ENCODE measurements at places on chromosomes 2 and 18.

DNA sequence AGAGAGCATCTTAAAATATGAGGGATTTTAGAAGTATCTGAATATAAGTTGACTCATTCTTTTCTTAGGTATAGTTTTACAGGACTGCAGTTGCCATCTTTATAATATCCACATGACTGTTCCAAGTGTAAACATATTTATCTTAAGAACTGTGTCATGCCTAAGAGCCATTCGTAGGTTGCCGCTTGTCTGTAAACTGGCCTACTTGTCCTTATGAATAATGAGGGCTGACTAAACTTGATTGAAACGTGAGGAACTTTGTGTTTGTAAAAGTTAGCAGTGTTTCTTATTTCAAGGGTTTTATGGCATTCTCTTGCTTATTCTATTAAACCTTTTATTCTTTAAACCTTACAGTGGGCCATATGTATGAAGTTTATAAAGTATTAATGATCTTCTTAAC lies 99.6 kb downstream of the MAP3K20 start:
- no peak for DNase-seq

GRCh38 chr2:229081411-229081810 lies 189.7 kb downstream of the PID1 start:
- no peak for DNase-seq

- peak; percentile 25 for DNase-seq
Observed at GRCh38 chr18:31977270-31977872, 34.4 kb upstream of the TRAPPC8 start.

- DNase-seq = peak; percentile 42
Observed at GRCh38 chr18:11859903-11860407, 8.7 kb downstream of the CHMP1B start.

GRCh38 chr2:205947621-205948495 lies 138.1 kb downstream of the INO80D start:
- peak; percentile 78 for DNase-seq

DNA sequence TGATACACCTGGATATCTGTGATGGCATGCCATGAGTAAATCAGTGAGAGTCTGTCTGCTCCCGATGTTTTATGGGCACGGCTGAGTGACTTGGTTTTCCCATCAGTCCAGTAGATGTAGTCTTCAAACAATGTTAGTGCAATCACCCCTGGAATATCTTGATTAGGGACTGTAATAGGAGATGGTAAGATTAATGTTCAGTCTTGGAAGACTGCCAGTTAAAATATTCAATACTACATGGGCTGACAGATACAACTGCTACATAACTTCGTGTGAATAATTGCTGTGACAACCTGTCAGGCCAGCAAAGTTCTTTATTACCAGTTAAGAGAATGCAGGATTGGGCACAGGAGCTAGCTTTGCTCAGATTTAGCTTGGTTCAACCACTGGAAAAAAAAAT lies 1673.3 kb downstream of the LRP1B start:
- no peak for DNase-seq

DNA sequence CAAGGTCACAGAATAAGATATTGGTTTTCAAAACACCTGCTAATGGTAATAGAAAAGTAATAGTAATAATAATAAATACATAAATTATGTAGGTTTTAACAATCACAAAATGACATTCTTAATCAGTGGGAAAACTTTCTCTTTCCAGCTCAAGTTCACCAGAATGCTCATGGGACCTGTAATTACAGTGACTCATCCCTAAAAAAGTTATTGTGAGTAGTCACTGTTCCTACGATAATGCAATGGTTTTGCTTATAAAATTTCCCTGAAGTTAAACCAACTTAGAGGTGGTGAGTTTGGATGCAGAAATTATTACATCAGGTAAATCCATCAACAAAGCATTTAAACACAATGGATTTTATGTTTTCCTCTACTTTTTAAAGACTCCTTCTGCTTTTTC lies 502.3 kb downstream of the PID1 start:
- DNase-seq = peak; percentile 36

DNA sequence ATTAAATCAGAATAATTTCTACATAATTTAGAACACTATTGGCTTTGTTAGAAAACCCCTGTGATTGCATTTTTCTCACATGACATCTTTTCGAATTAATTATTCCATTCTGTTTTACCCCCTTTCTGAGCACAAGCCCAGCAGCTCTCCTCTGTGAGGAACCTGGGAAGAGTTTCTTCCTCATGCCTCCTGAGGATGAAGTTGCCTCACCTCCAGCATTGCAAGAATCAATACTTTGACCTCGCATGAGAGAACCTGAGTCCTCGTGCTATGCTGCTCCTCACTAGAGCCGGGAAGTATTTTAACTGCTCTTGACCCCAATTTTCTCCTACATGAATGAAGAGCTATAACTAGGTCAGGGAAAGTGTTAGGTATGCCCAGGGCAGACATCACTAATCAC lies 77.1 kb upstream of the RAPH1 start:
- no peak for DNase-seq

DNA sequence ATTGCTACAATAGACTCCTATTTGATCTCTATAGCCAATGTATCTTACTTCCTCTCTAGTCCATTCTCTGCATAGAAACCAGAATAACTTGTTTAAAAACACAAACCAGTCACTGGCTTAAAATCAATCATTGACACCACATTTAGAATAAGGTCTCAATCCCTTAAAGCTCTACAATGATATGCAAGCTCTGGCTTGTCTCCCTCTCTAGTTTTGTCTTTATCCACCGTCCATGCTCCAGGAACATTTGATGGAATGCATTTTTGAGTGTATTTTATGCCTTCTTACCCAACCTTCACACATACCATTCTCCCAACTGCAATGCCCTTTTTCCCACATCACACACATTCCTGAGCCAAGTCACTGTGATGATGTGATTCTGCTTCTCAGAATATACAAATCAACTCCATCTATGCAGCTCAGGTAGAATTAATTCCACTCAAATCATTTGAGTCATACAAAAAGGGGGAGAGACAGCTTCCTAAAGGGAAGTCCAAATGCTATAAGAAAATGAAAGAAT lies 1107.2 kb downstream of the DPP10 start:
- no peak for DNase-seq

DNA sequence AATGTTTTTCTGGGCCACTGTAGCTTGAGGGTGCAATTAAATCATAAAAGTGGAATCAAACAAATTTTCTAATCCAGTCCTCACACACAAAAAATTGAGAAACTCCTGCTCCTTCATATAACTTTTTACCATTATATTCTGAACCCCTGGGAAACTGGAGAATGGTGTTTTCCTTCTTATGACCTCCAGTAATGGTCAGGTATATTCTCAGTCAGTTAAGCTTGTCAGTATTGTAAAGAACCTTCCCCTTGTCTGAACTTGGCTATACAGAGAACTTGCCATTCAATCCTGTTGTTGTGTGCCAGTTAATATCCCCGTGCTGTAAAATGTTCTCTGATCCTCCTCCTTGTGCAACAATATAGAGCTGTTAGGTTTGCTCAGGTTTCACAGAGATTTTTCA lies 39.5 kb downstream of the ZNF804A start:
- no peak for DNase-seq

DNA sequence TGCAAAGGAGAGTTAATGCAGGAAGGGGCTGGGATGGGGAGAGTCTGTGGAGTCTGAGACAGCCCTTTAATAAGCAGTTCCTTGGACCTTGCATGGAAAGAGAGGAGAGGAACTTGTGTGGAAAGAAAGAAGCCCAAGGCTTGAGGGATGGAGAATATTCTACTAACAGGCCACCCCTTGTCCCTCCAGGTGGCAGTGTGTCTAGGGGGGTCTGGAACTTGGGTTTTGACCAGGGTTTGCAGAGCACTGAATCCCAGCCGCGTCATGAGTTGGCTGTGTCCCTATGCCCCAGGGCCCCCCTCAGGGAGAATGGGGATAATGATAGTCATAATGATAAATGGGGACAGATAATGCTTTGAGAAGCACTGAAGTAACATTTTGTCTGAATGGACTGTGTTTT lies 15.0 kb downstream of the TCF7L1 start:
- DNase-seq = no peak

GRCh38 chr2:160332318-160332717 lies 132.2 kb upstream of the ITGB6 start:
- DNase-seq = peak; percentile 58

- no peak for DNase-seq
Observed at GRCh38 chr2:216827073-216827720, 32.7 kb downstream of the TNP1 start.

DNA sequence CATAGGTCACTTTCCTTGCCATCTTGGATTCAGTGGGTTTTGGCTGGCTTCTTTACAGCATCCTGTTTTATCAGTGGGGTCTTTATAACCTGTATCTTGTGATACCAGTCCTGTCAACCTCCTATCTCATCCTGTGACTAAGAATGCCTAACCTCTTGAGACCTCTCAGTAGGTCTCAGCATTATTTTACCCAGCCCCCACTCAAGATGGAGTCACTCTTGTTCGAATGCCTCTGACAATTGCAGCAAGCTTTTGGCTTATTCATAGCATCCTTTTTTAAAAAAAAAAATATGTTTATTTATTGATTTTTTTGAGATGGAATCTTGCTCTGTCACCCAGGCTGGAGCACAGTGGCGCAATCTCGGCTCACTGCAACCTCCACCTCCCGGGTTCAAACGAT lies 24.7 kb upstream of the IGFBP2 start:
- no peak for DNase-seq

DNA sequence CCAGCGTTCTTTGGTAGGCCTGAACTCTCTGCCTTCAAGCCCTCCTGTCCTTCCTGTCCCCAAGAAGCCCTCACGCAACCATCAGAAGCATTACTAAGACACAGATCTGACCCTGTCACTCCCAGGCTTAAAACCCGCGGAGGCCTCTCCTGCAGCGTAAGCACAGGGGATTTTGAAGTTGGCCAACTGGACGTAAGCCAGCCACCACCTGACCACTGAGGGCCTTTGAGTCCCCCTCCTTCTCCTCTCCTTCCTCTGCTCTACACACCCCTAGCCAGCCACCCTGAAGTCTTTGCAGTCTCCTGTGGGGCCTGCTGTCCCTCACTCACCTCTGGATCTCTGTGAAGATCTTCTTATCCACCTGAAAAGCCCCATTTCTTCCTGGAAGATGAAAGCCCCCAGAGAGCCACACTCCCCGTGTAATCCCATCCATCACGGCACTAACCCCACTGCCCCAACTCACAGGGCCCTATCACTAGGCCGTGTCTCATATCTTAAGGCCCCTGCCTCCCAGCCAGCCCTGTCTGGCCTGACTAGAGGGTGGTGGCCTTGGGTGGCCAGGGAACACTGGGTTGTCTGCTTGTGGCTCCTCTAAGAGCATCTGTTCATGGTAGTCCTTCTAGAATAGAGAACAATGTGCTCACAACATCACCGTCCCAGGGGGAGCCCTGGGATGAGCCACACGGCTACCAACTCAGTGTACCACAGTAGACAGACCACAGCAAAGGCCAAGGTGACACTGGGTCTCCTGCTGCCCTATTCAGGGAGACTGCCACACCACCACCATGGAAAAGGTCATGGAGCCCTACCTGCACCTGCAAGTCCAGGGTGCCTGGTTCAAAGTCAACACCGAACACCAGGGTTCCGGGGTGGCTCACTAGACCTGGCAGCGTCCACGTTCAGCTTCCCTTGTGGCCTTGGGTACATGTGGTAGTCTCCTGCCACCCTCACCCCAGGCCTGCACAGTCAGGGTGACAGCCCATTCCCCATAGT lies 191.6 kb downstream of the ZBTB7C start:
- DNase-seq = no peak

DNA sequence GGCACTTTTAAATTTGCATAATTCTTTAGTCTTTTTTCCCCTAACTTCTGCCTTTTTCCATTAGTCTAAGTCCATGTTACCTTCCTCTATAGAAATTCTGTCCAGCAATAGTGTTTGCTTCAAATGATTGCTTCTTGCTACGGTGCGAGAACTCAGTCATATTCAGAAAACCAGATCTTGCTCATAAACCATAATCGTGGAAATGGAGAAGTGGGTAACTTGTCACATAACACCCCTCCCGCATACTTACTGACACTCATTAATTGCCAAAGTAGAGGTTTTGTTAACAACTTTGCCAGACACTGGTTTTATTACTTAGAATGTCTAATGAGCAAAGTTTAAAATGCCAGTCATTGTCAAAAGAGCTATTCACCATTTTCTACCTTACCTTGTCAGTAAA lies 94.3 kb upstream of the TWSG1 start:
- DNase-seq = no peak

- peak; percentile 4 for DNase-seq
Observed at GRCh38 chr2:192741889-192742288, 547.2 kb upstream of the TMEFF2 start.

GRCh38 chr2:234914371-234915154 lies 37.3 kb upstream of the SH3BP4 start:
- no peak for DNase-seq

GRCh38 chr18:62420151-62420512 lies 95.0 kb downstream of the TNFRSF11A start:
- DNase-seq = peak; percentile 42

DNA sequence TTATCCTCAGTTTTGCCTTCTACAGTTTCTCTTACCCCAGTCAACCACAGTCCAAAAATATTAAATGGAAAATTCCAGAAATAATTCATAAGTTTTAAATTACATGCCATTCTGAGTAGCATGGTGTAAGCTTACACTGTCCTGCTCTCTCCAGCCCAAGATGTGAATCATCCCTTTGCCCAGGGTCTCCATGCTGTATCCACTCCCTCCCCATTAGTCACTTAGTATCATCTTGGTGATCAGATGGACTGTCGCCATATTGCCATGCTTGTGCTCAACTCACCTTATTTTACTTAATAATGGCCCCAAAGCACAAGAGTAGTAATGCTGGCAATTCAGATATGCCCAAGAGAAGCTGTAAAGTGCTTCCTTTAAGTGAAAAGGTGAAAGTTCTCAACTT lies 18.5 kb upstream of the CCNT2 start:
- no peak for DNase-seq

DNA sequence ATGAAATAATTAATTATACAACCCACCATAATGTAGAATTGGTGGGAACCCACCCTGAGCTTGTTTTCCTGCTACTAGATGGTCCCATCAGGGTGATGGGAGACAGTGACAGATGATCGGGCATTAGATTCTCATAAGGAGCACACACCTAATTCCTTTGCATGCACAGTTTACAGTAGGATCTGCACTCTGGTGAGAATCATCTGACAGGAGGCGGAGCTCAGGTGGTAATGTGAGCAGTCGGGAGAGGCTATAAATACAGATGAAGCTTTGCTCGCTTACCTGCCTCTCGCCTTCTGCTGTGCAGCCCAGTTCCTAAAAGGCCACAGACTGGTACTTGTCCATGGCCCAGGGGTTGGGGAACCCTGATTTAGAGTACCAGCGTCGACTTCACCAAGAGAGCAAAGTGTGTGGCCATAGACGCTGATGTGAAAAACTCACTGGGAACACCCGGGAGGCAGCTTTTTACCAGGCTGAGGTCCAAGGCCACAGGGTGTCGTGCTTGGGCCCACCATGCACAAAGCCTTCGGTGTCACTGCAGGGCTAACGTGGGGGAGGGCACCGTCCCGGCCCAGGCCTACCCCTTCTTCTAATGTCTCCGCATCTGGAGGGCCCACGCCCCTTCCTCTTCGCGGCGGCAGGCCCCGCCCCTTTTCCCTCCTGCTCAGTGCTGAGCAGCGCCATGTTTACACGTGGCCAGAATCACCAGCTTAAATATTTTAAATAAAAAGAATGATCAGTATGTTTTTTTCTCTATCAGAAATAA lies 296.8 kb upstream of the HDAC4 start:
- DNase-seq = no peak

- no peak for DNase-seq
Observed at GRCh38 chr2:11729362-11730212, 16.8 kb upstream of the LPIN1 start.

GRCh38 chr2:235235977-235236767 lies 257.7 kb upstream of the AGAP1 start:
- DNase-seq = no peak

Measured in COLO829 (cell line).